Lung microvascular endothelial cell (primary cell): ENCODE measurements at places on chromosomes 1 and 21.
A peak's percentile ranks its signal among the peaks of the same experiment; 100 is the strongest.

- DNase-seq, result no peak
Measured at GRCh38 chr21:17989780-17990179, 170.6 kb upstream of the C21orf91 start.

DNA sequence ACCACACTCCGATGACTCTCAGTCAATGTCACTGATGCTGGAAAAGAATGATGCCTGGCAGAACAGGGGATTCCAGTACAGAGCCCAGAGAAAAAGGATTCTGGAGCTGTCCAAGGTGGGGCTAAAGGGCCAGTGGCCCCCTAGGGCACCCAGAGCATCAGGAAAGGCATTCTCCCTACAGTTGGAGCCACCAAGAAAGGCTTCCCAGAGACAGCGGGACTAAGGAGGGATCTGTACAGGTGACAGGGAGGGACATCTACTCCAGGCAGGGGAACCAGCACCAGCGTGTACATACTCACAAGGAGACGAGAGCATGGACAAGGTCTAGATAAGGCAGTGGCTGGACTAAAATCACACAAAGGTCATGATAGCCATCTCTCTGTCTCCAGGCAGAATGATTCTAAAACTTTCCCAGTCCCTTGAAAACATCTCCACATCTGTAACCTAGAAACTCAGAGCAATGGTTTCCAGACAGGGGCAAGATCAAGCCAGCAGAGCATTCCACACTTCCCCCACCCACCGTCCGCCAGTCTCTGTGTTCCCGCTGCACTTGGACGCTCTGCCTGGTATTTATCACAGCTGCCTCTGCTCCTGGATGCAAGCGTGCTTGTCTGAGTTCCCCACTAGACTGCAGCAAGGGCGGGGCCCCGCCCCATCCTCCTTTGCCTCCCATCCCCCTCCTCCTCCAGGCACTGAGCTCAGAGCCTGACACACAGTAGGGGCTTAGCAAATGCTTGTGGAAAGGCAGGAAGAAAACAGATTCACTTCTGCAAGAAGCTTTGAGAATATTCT lies 111.6 kb upstream of the ZC3H12A start:
- DNase-seq, result no peak

DNA sequence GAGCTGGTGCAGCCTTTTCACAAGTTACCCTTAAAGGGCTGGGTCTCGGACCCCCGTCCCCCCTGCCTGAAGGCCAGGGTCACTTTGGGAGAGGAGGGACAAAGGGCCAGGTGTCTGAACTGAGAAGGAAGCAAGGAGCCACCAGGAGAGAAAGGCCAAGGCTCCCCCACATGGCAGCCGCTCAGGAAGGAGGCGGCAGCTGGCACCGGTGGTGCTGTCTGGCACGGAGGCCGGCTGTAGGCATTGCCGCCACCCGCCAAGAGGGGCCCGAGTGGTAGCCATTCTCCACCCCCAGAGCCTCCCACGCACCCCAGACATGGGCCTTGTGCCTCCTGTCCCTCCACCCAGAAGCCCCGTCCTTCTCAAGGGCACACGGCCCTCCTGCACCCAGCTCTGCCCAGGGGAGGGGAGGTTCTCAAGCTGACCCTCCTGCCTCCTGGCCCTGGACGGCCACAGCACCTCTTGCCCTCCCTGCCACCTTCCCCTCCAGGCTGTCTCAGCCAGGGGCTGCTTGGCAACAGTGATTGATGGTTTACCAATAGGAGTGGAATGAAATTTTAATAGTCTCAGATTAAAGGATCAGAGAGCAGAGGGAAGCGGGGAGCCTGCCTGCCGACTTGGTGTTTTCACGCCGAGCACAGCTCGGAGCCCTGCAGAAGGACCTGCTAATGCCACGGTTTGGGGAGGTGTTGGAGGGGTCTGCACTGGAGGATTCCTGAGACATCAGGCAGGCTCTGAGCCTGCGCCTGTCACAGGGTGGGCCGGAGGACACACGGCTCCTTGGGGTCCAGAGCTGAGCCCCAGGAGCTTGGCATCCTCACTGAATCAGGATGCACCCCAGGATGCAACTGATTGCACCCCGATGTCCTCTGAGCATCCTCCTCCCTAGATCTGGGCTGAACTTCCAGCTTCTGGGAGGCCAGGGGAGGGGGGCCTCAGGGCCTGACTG lies 211.9 kb upstream of the VAMP3 start:
- no peak for DNase-seq

DNA sequence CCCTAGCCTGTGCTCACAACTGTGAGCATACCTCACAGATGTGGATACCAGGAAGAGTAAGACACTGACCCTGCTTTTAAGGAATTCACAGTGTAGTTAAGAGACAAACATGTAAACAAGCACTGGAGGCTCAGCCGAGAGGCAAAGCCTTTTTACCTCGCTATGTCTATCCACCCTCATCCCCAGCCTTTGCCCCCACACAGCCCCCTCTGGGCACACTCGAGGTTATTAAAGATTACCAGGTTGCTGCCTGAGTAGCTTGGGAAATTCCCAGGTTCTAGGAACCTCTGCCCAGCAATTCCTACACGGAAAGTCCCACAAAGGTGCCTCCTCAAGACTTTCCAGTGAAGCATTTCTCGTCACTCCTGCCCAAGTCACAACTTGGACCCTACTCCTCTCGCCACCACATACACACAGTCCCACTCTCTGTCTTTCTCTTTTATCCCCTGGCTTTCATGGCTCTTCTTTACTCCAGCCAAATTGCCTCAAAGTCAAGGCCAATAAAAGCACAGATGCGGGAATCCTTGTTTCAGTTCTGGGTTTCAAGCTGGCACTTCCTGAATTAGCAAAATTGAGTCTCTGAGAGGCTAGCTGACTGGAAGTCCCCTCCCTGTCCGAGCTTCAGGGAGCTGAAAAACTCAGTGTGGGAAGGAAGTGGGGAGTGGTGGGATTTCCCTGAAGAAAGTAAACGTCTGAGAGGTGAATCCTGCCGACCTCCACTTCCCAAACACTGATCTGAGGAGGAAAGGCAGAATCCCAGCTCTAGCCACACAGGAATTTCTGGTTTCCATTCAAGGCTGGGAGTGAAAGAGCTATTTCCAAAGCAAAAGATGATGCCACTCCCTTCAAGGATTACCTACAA lies 7.6 kb downstream of the DENND2D start:
- DNase-seq, result no peak

DNA sequence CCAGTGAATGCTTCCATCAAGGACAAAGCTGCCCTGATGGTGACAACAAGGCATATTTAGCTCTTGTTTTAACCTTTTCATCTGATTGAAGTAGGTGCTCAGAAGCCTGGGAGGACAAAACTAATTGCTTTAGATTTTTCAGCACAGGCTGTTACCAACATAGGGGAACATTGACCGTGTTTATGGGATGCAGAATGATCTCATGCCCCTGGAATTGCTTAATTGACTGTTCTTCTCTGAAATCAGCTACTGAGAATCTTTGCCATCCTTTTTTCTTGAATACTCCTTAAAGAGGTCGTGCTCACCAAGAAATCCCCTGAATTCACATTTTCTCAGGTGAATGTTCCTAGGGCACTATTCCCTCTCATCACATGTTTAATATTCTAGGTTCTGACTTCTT lies 95.9 kb upstream of the CCDC190 start:
- DNase-seq, result peak; percentile 12

GRCh38 chr21:41610042-41610839 lies 102.3 kb upstream of the TMPRSS2 start:
- peak; percentile 81 for DNase-seq

- no peak for DNase-seq
Measured at GRCh38 chr1:206923009-206923960, 1.5 kb upstream of the FCMR start.

- no peak for DNase-seq
Measured at GRCh38 chr1:88744142-88744541, 60.1 kb downstream of the PKN2 start.

GRCh38 chr1:81437213-81437612 lies 363.5 kb upstream of the ADGRL2 start:
- no peak for DNase-seq

GRCh38 chr1:107132195-107132594 lies 8.6 kb upstream of the NTNG1 start:
- DNase-seq, result no peak

- DNase-seq, result peak; percentile 81
Measured at GRCh38 chr1:59947047-59947938, 20.7 kb upstream of the CYP2J2 start.

- no peak for DNase-seq
Measured at GRCh38 chr1:162855461-162856150, 5.4 kb downstream of the CCDC190 start.

DNA sequence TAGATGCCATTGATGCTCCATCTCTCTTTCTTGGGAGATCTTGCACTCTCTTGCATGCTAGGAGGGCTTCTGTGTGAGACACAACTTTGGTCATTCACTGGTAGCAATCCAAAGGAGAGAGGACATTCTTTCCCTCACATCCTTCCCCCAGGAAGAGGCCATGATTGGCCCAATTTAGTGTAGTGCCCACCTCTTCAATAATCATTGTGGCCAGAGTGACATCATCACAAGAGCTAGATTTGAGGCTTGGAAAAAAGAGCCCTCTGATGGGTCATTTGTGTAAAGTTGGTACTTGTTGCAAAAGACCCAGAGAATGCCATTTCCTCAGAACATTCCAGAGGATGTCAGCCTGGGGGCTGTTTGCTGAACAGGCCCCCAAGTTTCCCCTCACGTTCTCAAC lies 30.2 kb downstream of the S100A6 start:
- no peak for DNase-seq

DNA sequence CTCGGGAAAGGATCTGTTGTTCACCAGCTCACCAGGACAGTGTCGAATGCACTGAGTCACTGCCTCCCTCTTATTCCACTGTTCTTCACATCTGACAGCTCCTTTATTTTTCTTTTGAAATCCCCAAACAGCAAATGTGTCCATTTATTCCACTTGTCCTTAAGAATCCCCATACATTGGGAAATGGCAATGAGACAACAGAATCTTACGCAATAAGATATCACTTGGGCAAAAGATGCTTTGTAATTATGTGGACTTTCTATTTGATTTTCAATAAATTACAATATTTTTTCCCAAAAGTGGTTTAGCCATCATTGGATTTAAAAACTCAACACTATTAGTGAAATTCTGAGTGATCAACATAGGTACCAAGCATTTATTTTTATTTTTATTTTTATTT lies 3.7 kb downstream of the KRTAP20-2 start:
- no peak for DNase-seq

DNA sequence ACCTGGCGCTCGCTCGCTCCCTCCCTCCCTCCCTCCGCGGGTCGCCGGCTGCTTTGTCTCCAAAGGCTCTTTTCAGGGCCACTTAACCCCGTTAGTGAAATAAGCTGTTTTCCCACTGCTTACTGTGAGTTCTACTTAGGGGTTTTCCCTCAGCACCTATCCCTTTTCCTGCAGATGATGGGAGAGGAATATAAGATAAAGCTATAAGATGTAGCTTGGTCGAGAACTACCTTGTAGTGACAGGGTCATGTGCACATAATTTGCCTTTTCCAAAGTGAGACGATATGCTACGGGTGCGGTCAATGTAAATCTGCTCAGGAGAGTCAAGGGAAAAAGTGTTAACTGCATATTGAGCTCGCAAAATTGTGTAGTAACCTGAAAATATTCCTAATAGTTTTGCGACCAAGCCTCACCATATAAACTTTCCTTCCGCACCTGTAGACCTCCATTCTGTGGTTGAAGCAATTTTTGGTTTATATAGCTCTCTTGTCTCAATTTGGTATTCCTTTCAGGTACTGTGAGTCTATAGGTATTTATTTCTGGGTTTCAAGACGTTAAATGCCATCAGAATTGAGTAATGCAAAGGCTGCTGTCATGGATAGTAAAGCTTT lies 55.8 kb upstream of the BOLA1 start:
- DNase-seq, result peak; percentile 17

DNA sequence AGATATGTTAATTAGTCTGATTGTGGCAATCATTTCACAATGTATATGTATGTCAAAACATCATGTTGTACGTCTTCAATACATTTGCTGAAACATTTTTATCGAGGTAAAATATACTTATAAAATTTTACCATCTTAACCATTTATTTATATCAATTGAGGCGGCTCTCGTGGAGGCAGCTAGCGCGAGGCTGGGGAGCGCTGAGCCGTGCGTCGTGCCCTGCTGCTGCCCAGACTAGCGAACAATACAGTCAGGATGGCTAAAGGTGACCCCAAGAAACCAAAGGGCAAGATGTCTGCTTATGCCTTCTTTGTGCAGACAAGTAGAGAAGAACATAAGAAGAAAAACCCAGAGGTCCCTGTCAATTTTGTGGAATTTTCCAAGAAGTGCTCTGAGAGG lies 202.5 kb upstream of the PBX1 start:
- no peak for DNase-seq

- DNase-seq, result no peak
Measured at GRCh38 chr21:36092681-36093080, 22.9 kb downstream of the CBR1 start.

- DNase-seq, result no peak
Measured at GRCh38 chr1:18217398-18218043, 109.9 kb downstream of the IGSF21 start.

GRCh38 chr1:216014086-216014485 lies 409.2 kb downstream of the USH2A start:
- no peak for DNase-seq

GRCh38 chr21:41921021-41921420 lies 32.8 kb downstream of the C2CD2 start:
- no peak for DNase-seq

DNA sequence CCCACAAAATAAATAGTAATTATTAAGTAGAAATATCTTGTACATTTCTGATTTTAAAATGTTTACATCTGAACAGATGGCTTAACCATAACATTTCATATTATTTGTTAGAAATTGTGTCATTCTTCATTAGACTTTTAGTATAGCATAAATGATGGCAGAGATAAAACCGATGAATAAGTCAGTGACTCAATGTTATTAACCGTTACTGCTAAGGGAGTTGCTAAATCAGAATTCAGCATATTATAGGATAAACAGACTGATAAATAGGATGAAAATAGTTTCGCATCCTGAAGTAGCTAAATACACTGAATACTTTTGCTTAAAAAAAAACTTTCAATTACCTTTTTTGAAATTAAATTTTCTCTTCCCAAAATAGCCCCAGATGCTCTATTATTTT lies 610.6 kb upstream of the ZP4 start:
- DNase-seq, result no peak

- DNase-seq, result no peak
Measured at GRCh38 chr21:32626621-32627196, 14.5 kb upstream of the CFAP298 start.

DNA sequence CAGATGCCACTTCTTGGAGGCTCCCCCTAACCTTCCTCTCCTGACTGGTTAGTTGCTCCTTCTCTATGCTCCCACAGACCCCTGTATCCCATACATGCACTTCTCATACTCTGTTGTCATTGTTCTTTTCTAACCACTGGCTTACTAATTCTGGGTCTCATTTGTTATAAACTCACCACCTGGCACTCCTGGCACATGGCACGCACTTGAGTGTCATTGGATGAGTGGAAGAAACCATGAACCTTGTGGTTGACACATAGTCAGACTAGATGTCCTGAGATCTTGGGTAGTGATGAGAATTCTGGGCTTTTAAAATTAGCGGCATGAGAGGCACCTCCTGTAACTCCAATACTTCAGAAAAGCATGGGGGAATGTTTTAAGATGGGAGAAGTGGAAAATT lies 49.3 kb downstream of the TRIM62 start:
- DNase-seq, result no peak

GRCh38 chr1:17307946-17308345 lies at the start of gene PADI4:
Gene PADI4 (plus strand): TSS chr1:17308197. CDS start chr1:17308223, 26 bp downstream.
- DNase-seq, result no peak

- no peak for DNase-seq
Measured at GRCh38 chr1:228346731-228347130, 59.9 kb downstream of the TRIM11 start.

GRCh38 chr1:24562625-24563024 lies 6.7 kb downstream of the NCMAP start:
- no peak for DNase-seq

GRCh38 chr1:117260761-117261423 lies 50.2 kb upstream of the VTCN1 start:
- no peak for DNase-seq

GRCh38 chr1:61892977-61893376 lies 150.7 kb downstream of the PATJ start:
- no peak for DNase-seq
